ENCODE measurements at places on chromosomes 12 and 14.
A peak's percentile ranks its signal among the peaks of the same experiment; 100 is the strongest.

- peak; percentile 96 for DNase-seq
Measured at GRCh38 chr12:26937863-26938700, at the start of the genes FGFR1OP2 and INTS13. FGFR1OP2 (plus strand) TSS chr12:26938470; CDS start chr12:26954159, 15,689 bp downstream. INTS13 (minus strand) TSS chr12:26937981; CDS start chr12:26936803, 1,178 bp downstream.

- no peak for DNase-seq
Measured at GRCh38 chr14:92986254-92987147, 63.6 kb downstream of the CHGA start.

DNA sequence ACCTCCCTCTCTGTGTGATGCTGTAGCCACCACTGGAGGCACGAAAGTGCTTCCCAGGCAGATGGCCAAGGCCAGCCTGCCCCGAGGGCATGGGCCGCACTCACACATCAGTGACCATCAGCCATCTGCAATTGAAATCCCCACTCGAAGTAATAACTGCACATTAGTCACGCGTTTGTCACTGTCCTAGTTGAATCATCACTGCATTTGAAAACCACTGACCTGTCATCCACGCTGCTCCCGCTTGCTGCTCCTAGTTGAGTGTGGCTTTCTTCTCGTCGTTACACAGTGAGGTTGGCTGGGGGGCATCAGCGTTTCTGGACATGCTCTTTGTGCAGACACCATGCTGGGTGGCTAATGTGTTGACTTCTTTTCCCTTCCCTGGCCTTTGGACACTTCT lies 176.1 kb downstream of the ADGRD1 start:
- no peak for DNase-seq

- DNase-seq: no peak
Measured at GRCh38 chr12:132492522-132492921, 2.6 kb downstream of the FBRSL1 start.

- no peak for DNase-seq
Measured at GRCh38 chr14:68762953-68763764, 29.7 kb downstream of the ZFP36L1 start.

GRCh38 chr12:119178544-119179334 lies at the start of gene HSPB8:
HSPB8 (plus strand) TSS chr12:119178931; CDS start chr12:119179313, 382 bp downstream.
- DNase-seq: no peak

DNA sequence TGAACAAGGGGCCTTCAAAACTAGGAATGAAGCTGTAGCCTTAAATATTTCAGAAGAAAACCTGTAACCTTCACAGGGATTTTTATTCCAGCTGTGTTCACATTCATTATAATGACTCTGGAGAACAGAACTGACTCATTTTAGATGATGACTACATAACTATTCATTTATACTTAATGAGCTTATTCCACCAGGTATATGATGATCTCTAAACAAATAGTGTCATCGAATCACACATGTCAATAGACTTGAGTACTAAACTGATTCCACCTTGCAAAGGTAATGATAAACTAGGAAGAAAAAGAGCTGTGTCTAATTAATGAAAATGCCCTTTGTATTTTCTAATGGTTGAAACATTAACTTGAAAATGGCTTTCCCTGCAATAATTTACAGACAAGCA lies 433.2 kb downstream of the PDZRN4 start:
- DNase-seq: no peak

GRCh38 chr12:63958876-63959580 lies 114.5 kb downstream of the SRGAP1 start:
- DNase-seq: no peak

GRCh38 chr12:44558340-44559100 lies 317.6 kb downstream of the NELL2 start:
- DNase-seq: no peak

GRCh38 chr12:89674326-89674942 lies 34.2 kb downstream of the ATP2B1 start:
- no peak for DNase-seq

- DNase-seq: no peak
Measured at GRCh38 chr12:122395319-122395718, 27.1 kb downstream of the CLIP1 start.

GRCh38 chr14:64654901-64655300 lies 49.3 kb upstream of the PLEKHG3 start:
- DNase-seq: no peak

DNA sequence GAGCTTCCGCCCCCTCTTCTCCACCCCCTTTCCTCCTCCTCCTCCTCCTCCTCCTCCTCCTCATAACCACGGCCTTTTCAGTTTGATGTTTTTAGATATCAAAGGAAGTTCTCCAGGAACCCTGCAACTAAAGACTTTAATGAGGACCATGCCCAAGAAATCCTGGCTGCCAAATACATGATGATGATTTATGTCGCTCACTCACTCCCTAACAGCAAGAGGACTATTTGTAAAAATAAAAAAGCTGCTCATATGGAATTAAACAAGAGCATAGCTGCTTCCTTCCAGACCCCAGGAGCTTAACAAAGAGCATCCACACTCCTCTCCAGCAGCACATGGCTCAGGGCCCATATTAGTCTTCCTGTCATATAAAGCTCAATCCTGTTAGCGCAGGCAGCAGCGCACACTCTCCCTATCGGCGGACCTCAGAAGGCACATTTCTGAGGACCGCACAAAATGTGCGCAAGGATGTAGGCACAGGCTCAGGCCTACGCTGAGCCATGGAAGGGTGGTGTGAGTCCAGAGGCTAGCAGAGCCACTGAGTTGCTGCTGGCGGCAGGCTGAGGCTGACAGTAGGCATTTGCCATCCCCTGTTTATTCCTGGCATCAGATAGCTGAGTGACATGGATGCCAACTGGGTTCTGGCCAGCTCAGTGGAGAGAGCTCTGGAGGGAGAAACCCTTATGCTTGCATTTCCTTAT lies 232.8 kb downstream of the MSRB3 start:
- no peak for DNase-seq

- no peak for DNase-seq
Measured at GRCh38 chr14:76273346-76273745, 102.6 kb upstream of the ESRRB start.
